NCI-H1436 (cell line): ENCODE measurements at places on chromosomes 1 and 21.

DNA sequence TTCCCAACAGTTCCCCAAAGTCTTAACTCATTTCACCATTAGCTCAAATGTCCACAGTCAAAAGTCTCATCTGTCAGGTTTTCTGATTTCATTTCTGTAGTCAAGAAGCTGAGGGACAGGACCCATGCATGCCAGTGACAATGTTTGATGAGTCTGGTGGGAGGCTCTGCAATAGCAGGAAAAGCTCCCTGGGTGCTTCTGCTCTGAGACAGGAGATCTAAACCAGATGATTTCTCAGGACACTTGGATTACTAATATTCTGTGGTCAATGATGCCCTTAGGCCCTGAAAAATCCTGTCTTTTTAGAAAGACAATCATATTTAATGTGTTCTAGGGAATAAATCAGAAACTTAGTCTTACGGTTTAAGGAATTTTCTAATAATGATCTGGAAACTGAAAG lies 56.4 kb downstream of the PCBP3 start:
- no peak for DNase-seq

DNA sequence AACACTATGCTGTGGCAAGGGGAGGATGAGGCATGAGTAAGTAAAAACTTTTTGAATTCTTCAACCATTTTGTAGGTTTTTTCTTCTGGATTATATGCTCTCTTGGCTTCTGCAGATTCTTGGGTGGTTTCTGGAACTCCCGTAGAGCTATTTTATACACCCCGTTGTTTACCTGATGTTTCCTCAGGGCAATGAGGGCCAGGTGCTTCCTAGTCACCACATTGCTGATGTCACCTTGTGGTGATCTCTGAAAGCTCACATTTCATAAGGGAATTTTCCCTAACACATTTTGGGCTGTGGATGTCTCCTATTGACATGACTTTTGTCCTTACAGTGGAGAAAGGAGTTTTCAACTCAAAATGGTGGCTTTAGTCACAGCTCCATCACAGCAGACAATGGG lies 356.6 kb downstream of the PLA2G4A start:
- DNase-seq, result no peak

GRCh38 chr1:78367700-78368099 lies 123.1 kb upstream of the PTGFR start:
- no peak for DNase-seq

GRCh38 chr1:19040010-19040680 lies 83.7 kb upstream of the IFFO2 start:
- DNase-seq, result no peak
